Cerebellar cortex (tissue), 1 donor: ENCODE measurements at places on chromosomes 1 and 21.

GRCh38 chr1:23485002-23485332 lies 988 bp upstream of the ASAP3 start:
- DNase-seq = no peak

- DNase-seq = no peak
Observed at GRCh38 chr1:31511848-31512615, 64.3 kb upstream of the TINAGL1 start.

GRCh38 chr1:176211396-176212165 lies 4.5 kb upstream of the COP1 start:
- DNase-seq = no peak

- no peak for DNase-seq
Observed at GRCh38 chr1:1115136-1115785, 628 bp downstream of the C1orf159 start.

DNA sequence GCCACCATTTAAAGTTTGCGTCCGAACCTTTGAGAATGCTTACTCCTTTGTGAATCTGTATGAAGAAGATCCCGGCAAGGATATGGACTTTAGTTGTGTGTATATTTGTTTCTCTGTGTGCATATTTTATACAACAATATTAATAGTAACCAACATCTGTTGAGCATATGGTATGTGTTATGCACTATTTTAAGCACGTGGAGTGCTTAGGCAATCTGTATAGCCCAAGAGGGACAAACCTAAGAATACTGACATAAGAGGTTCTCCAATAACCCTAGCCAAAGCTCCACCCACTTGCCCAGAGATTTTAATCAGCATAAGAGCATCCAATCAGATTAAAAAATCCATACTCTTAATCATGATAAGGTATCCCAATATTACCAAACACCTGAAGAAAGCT lies 92.7 kb downstream of the MAB21L3 start:
- no peak for DNase-seq

DNA sequence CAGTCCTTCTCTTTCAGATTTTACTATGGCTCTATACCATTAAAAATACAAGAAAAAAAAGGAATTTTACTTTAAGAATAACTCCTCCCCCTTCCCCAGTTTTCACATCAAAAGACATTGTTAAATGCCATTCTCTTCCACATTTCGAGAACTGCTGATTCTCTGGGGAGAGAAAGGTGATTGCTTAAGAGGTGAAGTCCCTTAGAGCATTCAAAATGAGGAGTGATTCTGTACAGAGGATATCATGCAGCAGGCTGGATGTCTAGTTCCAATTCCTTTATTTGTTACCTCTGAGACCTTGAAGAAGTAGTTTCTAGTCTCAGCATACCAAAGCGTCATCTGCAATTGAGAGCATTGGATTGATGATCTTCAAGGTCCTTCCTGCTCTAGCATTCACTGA lies 46.9 kb downstream of the FMO3 start:
- DNase-seq = no peak

DNA sequence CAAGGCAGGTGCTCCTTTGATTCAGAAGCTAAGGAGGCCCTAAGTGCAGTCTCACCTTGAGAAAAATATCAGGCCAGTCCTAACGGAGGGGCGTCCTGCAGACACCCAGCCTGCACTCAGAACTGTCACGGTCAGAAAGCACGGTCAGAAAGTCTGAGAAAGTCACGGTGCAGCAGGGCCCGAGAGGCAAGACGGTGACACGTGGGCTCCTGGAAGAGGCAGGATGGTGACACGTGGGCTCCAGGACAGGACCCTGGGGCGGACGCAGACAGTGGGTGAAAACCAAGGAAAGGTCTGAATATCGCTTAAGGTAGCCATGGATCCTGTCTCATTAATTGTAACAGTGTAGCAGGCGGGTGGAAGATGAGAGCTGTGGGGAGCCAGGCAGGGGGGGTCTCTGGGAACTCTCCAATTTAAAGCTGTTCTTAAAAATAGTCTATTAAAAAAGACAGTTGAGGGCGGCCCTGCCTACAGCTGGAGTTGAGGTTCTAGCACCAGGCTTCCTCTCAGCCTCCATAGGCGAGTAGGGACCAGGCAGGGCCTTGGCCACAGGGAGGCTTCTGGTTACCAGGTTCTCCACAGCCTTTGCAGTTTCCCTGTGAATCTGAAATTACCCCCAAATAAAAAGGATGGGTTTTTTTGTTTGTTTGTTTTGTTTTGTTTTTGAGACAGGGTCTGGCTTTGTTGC lies 65.2 kb downstream of the FAAP20 start:
- no peak for DNase-seq

DNA sequence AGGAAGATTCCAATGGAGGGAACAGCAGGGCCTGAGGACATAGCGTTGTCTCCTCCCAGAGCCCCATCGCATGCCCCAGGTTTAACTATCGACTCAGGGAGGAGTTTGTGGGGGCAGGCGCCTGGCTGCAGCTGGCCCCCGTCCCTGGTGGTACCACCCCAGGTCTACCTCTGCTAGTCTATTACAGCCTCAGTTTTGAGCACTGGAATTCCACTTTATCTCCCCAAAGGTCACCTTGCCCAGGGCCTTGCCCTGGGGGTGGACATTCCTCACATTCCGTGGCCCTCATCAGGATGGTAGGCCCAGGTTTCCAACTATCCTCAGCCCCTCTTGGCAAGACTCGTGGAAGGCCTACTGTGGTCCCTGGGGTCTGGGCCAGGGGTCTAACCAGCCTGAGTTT lies 65.4 kb upstream of the SSBP3 start:
- DNase-seq = no peak

DNA sequence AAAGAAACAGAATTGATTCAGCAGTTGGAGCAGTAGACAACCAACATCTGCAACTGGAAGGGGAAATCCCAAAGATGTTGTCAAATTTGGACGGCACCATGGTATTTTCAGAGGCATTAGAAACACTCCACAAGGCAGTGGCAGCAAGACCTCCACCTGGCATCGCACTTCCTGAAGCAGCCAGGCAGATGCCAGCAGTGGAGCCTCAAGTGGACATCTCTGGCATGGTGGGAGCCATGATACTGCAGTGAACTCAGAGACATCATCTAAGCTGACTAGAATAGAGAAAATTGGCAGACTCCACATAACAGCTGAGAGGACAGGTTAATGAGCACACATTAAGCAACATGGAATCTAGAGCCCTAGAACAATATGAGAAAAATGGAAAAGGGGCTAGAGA lies 33.9 kb upstream of the RGS8 start:
- DNase-seq = no peak

GRCh38 chr1:44609412-44609767 lies 64.9 kb downstream of the TMEM53 start:
- peak; percentile 41 for DNase-seq

- no peak for DNase-seq
Observed at GRCh38 chr21:22444990-22445389, 1446.8 kb downstream of the NCAM2 start.

GRCh38 chr21:27741736-27742135 lies 774.8 kb upstream of the ADAMTS5 start:
- DNase-seq = no peak

GRCh38 chr1:21586846-21587601 lies 77.8 kb downstream of the ALPL start:
- no peak for DNase-seq

DNA sequence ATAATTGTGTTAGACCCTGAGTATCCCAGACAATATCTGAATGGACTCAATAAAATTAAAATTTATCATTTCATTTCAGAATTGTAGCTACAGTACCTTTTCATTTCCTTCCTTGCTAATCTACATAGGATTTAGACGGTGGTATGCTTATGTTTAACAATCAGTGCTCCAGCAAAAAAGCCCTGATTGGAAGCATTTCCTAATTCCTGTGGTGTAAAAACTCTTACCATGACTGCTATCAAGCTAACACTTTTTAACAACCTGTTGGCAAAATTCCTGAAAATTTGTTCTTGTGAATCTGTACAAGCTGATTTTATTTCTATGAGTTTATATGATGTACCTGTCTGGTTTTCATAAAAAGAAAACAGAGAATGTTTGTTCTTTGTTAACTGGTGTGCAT lies 5.2 kb upstream of the FNBP1L start:
- no peak for DNase-seq

- no peak for DNase-seq
Observed at GRCh38 chr1:169024800-169025271, 81.7 kb upstream of the ATP1B1 start.
